Heart right ventricle (tissue), 16 donors: ENCODE measurements at places on chromosomes 13 and 19. TPM values are rescaled to one million over a fixed set of nuclear protein-coding genes. Genes with fewer than 3 reads are reported as not detected.

The KIR2DL1 gene
- not detected for polyA plus RNA-seq

The CLEC4M gene
- polyA plus RNA-seq, result not detected

The ZNF653 gene
- polyA plus RNA-seq, result 7.8 TPM

The NALCN gene
- 0.01 TPM for polyA plus RNA-seq

The CLEC17A gene
- not detected for polyA plus RNA-seq

The CEACAM1 gene
- polyA plus RNA-seq, result 7.8 TPM

The GPR183 gene
- polyA plus RNA-seq, result 2.6 TPM

The TIMM44 gene
- polyA plus RNA-seq, result 188 TPM

The BST2 gene
- polyA plus RNA-seq, result 32.0 TPM

DNA sequence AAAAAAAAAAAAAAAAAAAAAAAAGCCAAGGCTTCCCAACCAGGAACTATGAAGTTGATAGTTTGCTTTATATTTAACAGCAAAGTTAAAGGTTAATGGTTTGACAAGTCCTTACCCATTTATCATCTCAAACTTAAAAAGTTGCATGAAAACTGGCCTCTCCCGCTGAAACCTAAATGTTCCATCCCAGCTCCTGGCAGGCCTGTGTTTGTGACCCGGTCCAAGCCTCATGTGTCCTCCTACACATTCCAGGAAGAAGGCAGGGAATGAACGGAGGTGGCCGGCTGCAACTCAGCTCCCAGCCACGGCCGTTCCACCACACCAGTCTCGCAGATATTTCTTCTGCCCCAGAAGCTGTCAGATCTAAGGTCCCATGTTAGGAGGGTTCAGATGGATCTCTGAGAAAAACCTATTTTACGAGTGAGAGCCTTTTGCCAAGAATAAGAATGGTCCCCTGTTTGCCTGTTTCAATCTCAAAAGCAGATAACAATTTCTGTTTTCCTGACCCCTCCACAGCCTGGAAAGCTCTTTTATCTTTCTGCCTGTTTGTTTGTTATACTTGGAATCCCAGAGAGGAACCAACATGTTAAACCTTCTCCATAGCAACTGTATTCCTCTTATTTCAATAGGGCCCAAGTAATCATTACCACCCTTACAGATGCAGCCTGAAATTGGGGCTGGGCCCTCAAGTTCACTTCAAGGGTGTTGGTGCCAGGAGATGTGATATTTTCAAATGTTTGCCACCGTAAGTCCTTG lies 56.5 kb downstream of the KCTD12 start:
- H3K4me3 ChIP-seq, result no peak overlapping the region
- H3K27ac ChIP-seq, result peak overlapping the region; percentile 89
- no peaks in the 10 kb centered on the region for H3K4me1 ChIP-seq
- no peaks in the 10 kb centered on the region for H3K36me3 ChIP-seq
- no peak for DNase-seq
- no peaks in the 10 kb centered on the region for H3K27me3 ChIP-seq

DNA sequence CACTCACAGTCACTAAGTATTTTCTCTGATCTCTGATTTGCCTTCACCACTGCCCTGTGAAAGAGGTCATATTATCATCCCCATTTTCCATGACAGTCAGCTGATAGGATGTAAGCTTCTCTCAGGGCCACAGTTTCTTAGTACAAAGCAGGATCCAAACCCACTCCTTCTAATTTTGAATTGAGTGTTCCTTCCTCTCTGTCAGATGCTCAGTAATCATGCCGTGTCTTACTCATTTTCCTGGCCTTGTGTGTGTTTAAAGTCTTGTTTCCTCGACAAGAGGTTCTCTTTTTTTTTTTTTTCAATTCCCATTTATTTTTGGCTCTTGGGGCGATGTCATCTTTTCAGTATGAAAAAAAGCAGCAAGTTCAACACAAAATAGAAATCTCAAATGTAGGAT lies 72.3 kb downstream of the NAA16 start:
- no peaks in the 10 kb centered on the region for H3K27me3 ChIP-seq
- no peaks in the 10 kb centered on the region for H3K36me3 ChIP-seq
- no peak overlapping the region for H3K4me3 ChIP-seq
- H3K27ac ChIP-seq, result no peak overlapping the region
- peaks cover 10% of the 10 kb centered on the region for H3K4me1 ChIP-seq

GRCh38 chr13:40352380-40352778 lies 314.1 kb downstream of the FOXO1 start:
- peak; percentile 18 for DNase-seq
- H3K27me3 ChIP-seq, result no peaks in the 10 kb centered on the region
- H3K36me3 ChIP-seq, result no peaks in the 10 kb centered on the region
- peaks cover 4% of the 10 kb centered on the region for H3K4me1 ChIP-seq

DNA sequence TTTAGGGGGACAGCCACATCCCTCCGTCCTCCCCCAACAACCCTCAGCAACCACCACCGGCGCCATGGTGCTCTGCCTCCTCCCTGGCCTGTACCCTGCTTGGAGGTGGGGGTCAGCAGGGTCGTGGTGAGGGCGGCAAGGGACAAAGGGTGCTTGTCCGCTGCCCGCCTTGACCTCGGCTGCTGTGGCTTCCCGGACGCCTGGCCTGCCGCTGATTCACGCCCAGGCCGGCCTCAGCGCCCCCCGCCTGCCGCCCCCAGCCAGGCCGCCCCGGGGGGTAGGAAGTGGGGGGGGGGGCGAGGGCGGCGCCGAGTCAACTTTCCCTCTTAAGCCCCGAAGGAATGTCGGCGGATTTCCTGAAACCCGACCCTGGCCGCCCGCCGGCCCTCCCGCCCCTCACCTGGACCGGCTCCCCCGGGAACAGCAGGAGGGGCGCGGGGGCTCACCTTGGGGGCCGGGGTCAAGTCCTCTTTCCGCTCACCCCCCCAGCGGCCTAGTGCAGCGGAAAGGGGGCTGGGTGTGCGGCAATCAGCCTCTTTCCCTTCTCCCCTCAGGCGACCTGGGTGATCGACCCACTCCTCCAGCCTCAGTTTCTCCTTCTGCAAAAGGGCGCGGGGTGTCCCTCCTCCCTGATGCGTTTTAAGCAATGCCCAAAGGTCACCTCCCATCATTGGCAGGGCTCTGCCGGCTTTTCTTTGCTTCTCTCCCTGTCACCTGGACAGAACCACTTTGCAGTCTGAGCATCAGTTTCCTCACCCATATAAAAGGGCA lies 1.9 kb upstream of the TMEM59L start:
- no peak overlapping the region for H3K4me3 ChIP-seq
- no peak overlapping the region for H3K27ac ChIP-seq
- no peak for DNase-seq
- peaks cover 43% of the 10 kb centered on the region for H3K27me3 ChIP-seq
- peaks cover 50% of the 10 kb centered on the region for H3K4me1 ChIP-seq

DNA sequence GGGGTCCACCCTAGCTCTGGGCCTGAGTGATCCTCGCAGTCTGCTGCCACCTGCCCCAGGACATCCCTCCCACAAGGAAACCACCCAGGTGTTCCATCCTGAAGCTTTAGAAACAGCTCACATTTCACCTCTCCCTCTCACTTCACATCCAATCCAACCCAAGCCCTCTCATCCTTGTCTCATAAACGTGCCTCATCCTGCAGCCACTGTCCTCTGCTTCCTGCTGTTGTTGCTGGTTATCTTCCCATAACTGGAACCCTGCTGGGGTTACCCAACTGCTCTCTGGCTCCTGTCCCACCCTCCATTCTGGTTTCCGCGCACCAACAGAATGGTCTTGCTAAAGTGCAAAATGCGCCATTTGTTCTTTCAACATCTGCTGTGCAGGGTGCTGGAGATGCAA lies 59.7 kb upstream of the MTIF3 start:
- no peaks in the 10 kb centered on the region for H3K36me3 ChIP-seq
- no peaks in the 10 kb centered on the region for H3K27me3 ChIP-seq
- H3K4me1 ChIP-seq, result no peaks in the 10 kb centered on the region
- no peak overlapping the region for H3K27ac ChIP-seq
- no peak for DNase-seq

GRCh38 chr13:52127783-52128702 lies 830 bp downstream of the NEK5 start:
- H3K27ac ChIP-seq, result no peak overlapping the region
- DNase-seq, result peak; percentile 16
- H3K27me3 ChIP-seq, result no peaks in the 10 kb centered on the region

- no peak for DNase-seq
- H3K27ac ChIP-seq, result no peak overlapping the region
- H3K4me1 ChIP-seq, result peaks cover 5% of the 10 kb centered on the region
- no peaks in the 10 kb centered on the region for H3K27me3 ChIP-seq
Measured at GRCh38 chr13:19836472-19836871, 27.0 kb downstream of the ZMYM5 start.

- H3K27ac ChIP-seq, result no peak overlapping the region
- H3K27me3 ChIP-seq, result no peaks in the 10 kb centered on the region
- H3K4me1 ChIP-seq, result peaks cover 56% of the 10 kb centered on the region
- H3K36me3 ChIP-seq, result peaks cover 5% of the 10 kb centered on the region
Measured at GRCh38 chr13:31224963-31225559, 25.3 kb downstream of the B3GLCT start.

DNA sequence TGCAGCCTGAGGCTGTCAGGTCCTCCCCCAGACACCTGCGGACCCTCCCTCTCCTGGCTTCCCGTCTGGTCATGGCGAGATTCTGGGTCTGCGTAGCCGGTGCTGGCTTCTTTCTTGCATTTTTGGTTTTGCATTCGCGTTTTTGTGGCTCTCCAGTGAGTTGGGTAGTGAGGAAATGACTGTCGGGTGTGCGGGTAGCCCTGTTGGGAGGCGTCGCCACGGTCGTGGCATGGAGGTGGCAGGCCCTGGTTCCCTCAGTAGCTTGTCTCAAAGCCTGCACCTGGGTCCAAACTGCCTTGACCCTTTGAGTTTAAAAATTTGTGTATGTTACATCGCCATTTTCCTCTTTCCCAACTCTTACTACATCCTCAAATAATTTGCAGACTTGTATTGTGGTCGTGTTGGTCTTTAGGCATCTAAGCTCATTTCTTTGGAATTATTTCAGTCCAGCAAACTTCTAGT lies 344 bp downstream of the NHLRC3 start:
- no peaks in the 10 kb centered on the region for H3K36me3 ChIP-seq
- H3K4me1 ChIP-seq, result peaks cover 9% of the 10 kb centered on the region
- H3K4me3 ChIP-seq, result peak overlapping the region; percentile 85
- H3K27me3 ChIP-seq, result no peaks in the 10 kb centered on the region
- peak overlapping the region; percentile 92 for H3K27ac ChIP-seq

GRCh38 chr13:19959141-19959830 lies 759 bp downstream of the ZMYM2 start:
- no peaks in the 10 kb centered on the region for H3K27me3 ChIP-seq
- H3K4me1 ChIP-seq, result peaks cover 38% of the 10 kb centered on the region
- H3K4me3 ChIP-seq, result peak overlapping the region; percentile 93
- peak; percentile 51 for DNase-seq
- H3K27ac ChIP-seq, result peak overlapping the region; percentile 89

DNA sequence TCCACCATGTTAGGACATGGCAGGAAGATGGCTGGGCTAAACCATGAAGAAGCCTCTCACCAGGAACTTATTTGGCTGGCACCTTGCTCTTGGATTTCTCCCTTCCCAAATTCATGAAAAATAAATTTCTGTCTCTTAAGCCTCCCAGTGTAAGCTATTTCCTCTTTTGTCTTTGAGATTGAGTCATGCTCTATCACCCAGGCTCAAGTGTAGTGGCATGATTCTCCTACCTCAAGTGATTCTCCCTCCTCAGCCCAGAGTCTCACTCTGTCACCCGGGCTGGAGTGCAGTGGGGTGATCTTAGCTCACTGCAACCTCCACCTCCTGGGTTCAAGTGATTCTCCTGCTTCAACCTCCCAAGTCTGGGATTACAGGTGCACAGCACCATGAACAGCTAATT lies 12.6 kb downstream of the ZNF888 start:
- DNase-seq, result no peak
- H3K27ac ChIP-seq, result no peak overlapping the region
- peaks cover 27% of the 10 kb centered on the region for H3K36me3 ChIP-seq
- H3K27me3 ChIP-seq, result no peaks in the 10 kb centered on the region

DNA sequence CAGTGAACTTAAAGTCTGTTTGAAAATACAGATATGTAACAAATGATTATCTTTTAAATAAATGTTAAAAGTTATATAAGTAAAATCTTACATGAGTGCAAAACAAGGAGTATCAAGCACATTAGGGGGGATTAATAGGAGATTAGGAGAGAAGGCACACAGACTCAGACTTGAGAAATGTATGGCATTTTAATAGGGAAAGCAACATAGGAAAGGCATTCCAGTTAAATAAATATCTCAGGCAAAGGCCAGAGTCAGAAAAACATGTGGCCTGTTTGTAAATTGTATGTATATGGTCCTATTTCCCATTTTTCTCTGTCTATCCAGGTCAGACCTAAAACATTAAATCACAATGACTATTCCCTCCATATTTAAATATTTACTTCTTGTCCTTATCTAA lies 462.7 kb downstream of the GPC6 start:
- no peak overlapping the region for H3K27ac ChIP-seq
- H3K27me3 ChIP-seq, result no peaks in the 10 kb centered on the region
- DNase-seq, result no peak
- H3K4me3 ChIP-seq, result no peak overlapping the region

DNA sequence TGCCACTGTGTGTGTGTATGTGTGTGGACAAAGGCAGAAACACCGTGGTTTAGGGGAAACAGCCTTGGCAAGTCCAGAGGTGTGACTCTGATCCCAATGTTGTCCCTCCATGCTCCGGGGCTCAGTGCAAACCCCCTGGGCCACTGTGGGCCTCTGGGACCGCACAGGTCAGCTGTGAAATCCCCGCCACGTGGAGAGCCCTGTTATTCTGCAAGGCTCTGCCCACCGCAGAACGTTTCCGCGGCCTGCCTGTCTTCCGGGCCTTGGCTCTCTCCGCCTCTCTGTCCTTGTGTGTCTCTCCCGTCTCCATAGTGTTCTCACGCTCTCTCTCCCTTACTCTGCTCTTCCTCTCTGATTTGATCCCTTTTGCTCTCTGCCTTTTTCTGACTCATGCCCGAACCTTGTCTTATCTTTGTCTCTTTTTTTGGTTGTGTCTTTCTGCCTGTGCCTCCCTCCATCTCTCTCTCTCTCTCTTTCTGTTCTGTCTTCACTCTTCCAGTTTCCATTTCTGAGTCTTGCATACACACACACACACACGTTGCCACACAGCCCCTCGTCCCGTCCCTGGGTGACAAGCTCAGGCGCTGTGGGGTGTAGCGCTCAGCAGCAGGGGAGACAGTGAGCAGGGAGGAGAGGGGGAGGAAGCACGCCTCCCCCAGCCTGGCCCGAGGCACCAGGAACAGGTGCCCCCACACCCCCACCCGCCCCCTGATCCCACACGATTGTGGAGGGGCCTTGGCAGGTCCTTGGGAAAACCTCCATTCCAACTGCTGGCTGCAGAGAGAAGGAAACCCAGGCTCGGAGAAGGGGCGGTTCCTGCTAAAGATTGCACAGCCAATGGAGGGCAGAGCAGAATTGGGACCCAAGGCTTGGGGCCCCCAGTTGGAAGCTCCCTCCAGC lies 3.0 kb downstream of the TTYH1 start:
- H3K4me3 ChIP-seq, result no peak overlapping the region
- peak overlapping the region; percentile 48 for H3K27ac ChIP-seq
- no peak for DNase-seq
- H3K27me3 ChIP-seq, result peaks cover 82% of the 10 kb centered on the region
- H3K36me3 ChIP-seq, result no peaks in the 10 kb centered on the region
- H3K4me1 ChIP-seq, result peaks cover 33% of the 10 kb centered on the region

GRCh38 chr13:38223089-38223488 lies 126.6 kb upstream of the UFM1 start:
- H3K4me3 ChIP-seq, result no peak overlapping the region
- no peak for DNase-seq
- no peak overlapping the region for H3K27ac ChIP-seq
- no peaks in the 10 kb centered on the region for H3K36me3 ChIP-seq
- H3K27me3 ChIP-seq, result no peaks in the 10 kb centered on the region

- H3K27ac ChIP-seq, result peak overlapping the region; percentile 37
- DNase-seq, result no peak
- no peaks in the 10 kb centered on the region for H3K27me3 ChIP-seq
- H3K4me1 ChIP-seq, result peaks cover 34% of the 10 kb centered on the region
Measured at GRCh38 chr19:1088416-1089010, 6.7 kb downstream of the POLR2E start.
